Activated naive CD4-positive, alpha-beta T cell treated with anti-CD3 and anti-CD28 coated beads for 36 hours (primary cell): ENCODE measurements at places on chromosomes 7 and 10. TPM values are rescaled to one million over a fixed set of nuclear protein-coding genes. Genes with fewer than 3 reads are reported as not detected.

- peaks cover 3% of the 10 kb centered on the region for H3K4me1 ChIP-seq
- H3K4me3 ChIP-seq = no peak overlapping the region
- no peak for DNase-seq
These were observed 62.4 kb downstream of the THNSL1 start for GRCh38 chr10:25078658-25079431.

GRCh38 chr7:101869026-101869900 lies 51.8 kb downstream of the CUX1 start:
- H3K4me3 ChIP-seq = no peak overlapping the region
- DNase-seq = no peak
- no peaks in the 10 kb centered on the region for H3K36me3 ChIP-seq
- H3K27me3 ChIP-seq = no peaks in the 10 kb centered on the region

DNA sequence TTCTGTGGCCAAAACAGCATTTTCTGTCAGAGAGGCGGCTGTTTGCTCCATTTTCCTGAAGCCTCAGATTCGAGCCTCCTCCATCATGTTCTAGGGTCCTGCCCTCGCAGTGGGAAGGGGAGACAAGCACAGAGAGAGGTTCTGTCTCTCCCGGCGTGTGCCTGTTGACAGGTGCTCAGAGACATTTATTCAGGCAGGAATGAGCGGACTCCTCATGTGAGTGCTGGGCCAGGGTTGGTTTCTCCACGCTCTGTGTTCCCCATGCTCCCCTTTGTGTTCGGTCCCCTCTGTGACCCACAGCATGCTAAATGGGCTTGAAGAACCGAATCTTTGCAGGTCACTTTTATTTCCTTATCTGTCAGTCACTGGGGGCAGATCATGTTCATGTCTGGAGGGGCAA lies 374.6 kb downstream of the GLRX3 start:
- no peaks in the 10 kb centered on the region for H3K36me3 ChIP-seq
- no peak overlapping the region for H3K4me3 ChIP-seq
- peaks cover 14% of the 10 kb centered on the region for H3K27me3 ChIP-seq
- no peak for DNase-seq
- no peak overlapping the region for H3K27ac ChIP-seq

The NME8 gene
- not detected for total RNA-seq

GRCh38 chr7:109158246-109158645 lies 588.6 kb downstream of the DNAJB9 start:
- H3K36me3 ChIP-seq = no peaks in the 10 kb centered on the region
- no peak for DNase-seq
- H3K27me3 ChIP-seq = no peaks in the 10 kb centered on the region

The MPP7 gene
- 23.6 TPM for total RNA-seq
